Keratinocyte (primary cell): ENCODE measurements at places on chromosomes 13 and 19. TPM values are rescaled to one million over a fixed set of nuclear protein-coding genes. Genes with fewer than 3 reads are reported as not detected.

Gene CLEC17A
- 0.04 TPM in 1 of 3 replicates, not detected in the others for polyA plus RNA-seq

Gene ADM5
- polyA plus RNA-seq, result 0.73 to 0.76 TPM (median 0.73 TPM) in 3 replicates

Gene ZNF284
- polyA plus RNA-seq, result 2.1 to 3.0 TPM (median 2.6 TPM) in 3 replicates

Gene SIGLEC6
- polyA plus RNA-seq, result not detected in 3 replicates
